Osteoblast (primary cell): ENCODE measurements at places on chromosomes 7 and 10. TPM values are rescaled to one million over a fixed set of nuclear protein-coding genes. Genes with fewer than 3 reads are reported as not detected.

SORCS1 gene
- total RNA-seq = not detected in 2 replicates

ADIRF gene
- 11.9 and 18.3 TPM in 2 replicates for total RNA-seq

TMEM229A gene
- total RNA-seq = not detected in 2 replicates

OR2A7 gene
- 1.1 and 2.7 TPM in 2 replicates for total RNA-seq

- no peak overlapping the region for H3K4me3 ChIP-seq
- H3K4me1 ChIP-seq = no peaks in the 10 kb centered on the region
- no peaks in the 10 kb centered on the region for H3K27me3 ChIP-seq
- no peak for DNase-seq
Observed at GRCh38 chr7:113172726-113173125, 54.4 kb upstream of the SMIM30 start.

UNC5B gene
- total RNA-seq = 90.8 and 135 TPM in 2 replicates

GRCh38 chr10:126226988-126227761 is 161.1 kb downstream of the ADAM12 start:
- no peaks in the 10 kb centered on the region for H3K27me3 ChIP-seq
- peaks cover 7% of the 10 kb centered on the region for H3K36me3 ChIP-seq
- no peak overlapping the region for H3K4me3 ChIP-seq
- peak overlapping the region; percentile 73 for H3K27ac ChIP-seq
- peaks cover 57% of the 10 kb centered on the region for H3K4me1 ChIP-seq

DNA sequence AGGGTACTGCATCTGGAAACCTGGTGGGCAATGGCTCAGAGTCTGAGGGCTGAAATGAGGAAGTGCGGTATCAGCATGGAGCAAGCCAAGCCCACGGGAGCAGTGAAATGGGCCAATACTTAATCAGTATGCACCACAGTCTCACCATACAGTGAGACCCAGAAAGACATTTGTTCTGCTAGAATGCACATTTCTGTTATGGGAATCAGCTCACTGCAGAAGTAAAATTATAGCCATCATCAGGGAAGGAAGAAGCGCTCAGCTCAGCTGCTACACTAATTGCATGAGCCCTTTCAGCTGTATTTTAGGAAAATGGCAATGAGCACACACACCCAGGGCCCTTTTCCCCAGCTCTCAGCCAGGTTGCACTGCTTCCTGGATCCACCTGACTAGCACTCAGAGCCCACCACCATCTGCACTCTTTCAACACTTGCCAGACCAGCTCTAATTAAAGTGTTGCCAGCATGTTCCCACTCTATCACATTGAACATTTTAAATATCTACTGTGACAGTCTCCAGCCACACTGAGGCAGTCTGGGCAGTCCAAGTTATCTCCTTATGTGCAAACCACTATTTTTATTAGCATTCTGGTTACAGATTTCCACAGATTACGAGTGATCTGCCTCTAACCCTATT is 44.2 kb upstream of the PIK3AP1 start:
- no peaks in the 10 kb centered on the region for H3K36me3 ChIP-seq
- no peak overlapping the region for H3K4me3 ChIP-seq
- H3K27me3 ChIP-seq = no peaks in the 10 kb centered on the region
- DNase-seq = peak; percentile 57
- no peaks in the 10 kb centered on the region for H3K4me1 ChIP-seq
- H3K27ac ChIP-seq = no peak overlapping the region

DNA sequence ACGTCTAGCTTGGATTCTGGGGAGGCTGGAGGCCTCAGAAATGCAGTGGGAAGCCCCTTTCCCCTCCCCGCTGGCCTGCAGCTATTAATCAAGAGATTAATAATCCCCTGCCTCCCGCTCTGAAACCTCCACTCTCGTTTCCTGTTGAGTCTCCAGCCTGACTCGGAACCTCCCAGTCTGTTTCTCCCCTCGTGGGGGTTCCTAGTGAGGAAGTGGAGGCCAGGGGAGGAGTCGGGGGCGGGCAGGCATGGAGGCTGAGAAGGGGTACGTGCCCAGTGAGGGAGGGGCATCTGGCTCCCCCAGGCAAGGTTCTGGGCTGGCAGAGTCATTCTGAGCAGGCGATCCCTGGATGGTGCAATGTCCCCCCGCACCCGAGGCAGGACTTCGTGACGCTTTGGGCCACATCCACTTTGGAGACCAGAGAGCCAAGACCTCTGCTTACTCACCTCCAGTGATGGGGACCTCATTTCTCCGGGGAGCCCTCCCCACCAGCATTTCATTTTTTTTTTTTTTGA is 73.6 kb downstream of the COL26A1 start:
- no peaks in the 10 kb centered on the region for H3K4me1 ChIP-seq
- H3K27me3 ChIP-seq = peaks cover 3% of the 10 kb centered on the region
- no peak overlapping the region for H3K4me3 ChIP-seq
- no peak overlapping the region for H3K27ac ChIP-seq
